ENCODE measurements at places on chromosomes 16 and 17.

DNA sequence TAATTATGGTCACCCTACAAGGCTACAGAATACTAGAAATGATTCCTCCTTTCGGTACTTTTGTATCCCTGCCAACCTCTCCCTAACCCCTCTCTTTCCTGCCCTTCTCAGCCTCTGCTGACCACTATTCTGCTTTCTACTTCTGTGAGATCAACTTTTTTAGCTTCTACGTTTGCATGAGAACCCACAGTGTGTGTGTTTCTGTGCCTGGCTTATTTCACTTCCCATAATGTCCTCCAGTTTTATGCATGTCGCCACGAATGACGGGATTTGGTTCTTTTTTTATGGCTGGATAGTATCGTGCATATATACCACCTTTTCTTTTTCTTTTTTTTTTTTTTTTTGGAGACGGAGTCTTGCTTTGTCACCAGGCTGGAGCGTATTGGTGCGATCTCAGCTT, 92.1 kb downstream of the RAP1GAP2 start:
- no peak for DNase-seq

- no peak for DNase-seq
These were observed 11.1 kb downstream of the SAMD14 start for GRCh38 chr17:50118828-50119218.

DNA sequence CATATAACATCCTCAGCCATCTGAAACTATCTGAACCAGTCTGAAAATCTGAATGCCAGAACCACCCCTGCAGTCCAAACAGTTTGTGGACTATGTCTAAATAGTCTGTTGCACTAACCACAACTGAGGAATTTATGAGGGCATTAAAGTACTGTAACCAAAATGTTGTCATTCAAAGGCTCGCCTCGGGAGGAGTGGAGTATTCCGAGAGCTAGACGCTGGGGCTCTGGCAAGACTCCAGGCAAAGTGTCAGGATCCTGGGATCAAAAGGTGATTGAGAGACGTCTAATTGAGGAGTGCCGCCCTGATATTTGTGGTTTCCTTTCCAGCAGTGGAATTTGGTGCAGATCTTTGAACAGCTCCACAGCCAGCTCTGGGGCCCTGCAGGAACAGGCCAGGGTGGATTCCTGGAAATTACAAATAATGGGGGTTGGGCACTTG, 142.9 kb upstream of the MYOCD start:
- DNase-seq: no peak

DNA sequence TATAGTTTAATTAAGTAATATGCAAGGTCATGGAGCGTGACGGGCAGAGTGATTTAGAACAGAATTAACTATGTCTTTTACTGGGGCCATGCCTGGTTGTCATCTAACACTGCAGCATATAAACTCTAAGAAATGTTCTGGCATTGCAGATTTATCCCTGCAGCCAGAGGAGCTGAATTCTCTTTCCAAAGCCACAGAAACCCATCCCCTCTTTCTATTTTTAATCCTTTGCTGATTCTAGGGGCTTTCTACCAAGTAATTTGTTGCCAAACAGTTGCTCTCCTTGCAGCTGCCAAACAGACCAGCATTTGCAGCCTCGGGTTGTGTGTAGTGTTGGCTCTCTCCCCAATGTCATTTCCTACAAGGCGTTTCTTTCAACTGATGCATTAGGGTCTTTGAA, 243.2 kb upstream of the MON1B start:
- no peak for DNase-seq

DNA sequence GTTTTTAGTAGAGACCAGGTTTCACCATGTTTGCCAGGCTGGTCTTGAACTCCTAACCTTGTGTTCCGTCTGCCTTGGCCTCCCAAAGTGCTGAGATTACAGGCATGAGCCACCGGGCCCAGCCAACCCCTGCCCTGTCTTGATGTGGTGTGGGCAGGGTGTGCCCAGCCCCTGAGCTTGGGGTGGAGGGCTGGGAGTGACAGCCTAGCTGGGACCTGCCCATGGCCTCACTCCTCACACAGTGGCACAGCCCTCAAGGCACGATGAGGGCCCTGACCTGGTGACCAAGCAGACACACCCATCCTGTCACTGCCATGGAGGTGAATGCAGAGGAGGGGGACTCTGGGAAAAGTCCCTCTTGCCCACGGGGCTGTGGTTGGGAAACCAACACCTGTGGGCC, 3.0 kb downstream of the IL32 start:
- no peak for DNase-seq

- DNase-seq: peak; percentile 36
These were observed 27.9 kb upstream of the ATP2C2 start for GRCh38 chr16:84340325-84341040.

DNA sequence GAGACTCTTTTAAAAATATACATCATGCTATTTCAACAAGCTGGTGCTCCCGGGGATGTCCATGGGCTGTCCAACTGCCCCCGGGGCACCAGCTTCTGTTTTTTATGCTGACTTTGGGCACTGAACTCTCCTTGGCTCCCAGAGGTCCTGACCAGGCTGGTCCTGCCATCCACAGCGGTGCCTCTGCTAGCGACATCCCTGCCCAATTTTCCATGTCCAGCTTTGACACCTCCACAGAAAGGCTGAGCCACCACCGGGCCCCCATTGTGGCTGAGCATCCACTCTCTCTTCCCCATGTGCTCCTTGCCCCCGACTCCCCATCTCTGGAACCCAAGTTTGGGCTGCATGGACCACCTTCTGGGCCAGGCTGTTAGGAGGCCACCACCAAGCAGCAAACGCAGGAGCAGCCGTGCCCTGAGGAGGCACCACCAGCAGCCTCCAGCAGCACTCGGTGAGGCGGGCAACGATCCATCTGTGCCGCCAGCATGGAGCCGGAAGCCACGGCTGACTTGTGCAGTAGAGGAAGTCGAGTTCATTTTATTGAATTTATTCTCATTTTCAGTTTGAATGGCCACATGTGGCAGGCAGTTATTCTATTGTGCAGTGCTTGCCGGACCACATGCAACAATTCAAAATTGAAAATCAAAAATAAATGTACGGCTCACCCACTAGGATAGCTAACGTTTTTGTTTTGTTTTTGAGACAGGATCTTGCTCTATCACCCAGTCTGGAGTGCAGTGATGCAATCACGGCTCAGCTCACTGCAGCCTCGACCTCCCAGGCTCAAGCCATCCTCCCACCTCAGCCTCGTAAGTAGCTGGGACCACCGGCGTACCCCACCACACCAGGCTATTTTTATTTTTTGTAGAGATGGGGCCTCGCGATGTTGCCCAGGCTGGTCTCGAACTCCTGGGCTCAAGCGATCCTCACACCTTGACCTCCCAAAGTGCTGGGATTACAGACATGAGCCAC, 2.8 kb upstream of the MEAK7 start:
- no peak for DNase-seq

Measured in DMS53 (cell line).